ENCODE measurements at places on chromosomes 4 and X. TPM values are rescaled to one million over a fixed set of nuclear protein-coding genes. Genes with fewer than 3 reads are reported as not detected.

GRCh38 chr4:47686294-47686872, 151.5 kb downstream of the CORIN start:
- peak; percentile 77 for DNase-seq

Gene ZNF157
- 0.67 TPM for total RNA-seq

Gene SPATA4
- not detected for total RNA-seq

DNA sequence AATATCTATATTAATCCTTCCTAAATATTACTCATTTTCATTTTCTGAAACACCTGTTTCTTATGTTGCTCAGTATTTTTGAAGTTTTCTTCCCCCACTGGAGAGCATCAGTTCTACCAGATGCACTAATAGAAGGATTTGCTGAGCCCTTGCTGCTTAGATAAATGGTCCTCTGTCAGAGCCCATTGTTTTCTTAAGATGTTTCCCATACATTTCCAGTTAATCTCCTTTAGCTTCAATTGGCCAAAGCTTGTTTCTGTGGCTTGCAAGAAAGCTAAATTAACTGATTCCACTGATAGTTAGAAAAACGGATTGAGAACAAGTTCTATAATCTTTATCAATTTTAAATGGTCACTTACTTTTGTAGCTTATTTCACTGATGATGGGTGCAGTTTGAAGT, 1425.5 kb downstream of the PCDH18 start:
- DNase-seq = no peak

GRCh38 chrX:12999422-12999821, 24.5 kb downstream of the TMSB4X start:
- peak; percentile 59 for DNase-seq

Gene HSFX1
- total RNA-seq = 0.67 TPM

DNA sequence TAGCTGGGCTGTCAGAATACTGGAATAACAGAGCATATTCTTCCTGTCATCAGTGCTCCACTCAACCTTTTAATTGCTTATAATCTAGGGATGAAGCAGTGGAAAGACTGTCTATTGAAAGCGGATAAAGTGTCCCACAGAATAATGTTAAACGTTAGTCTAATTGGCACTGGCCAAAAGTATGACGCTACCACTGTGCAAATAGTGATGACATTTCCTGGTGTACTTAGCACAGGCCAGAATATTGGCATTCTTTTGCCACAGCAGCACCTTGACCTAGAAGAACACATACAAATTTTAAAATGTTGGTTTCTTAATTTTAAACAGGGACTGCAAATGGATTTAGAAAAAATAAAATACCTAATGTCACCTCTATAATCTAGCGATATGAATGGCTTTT, 635.2 kb upstream of the SPANXN1 start:
- no peak for DNase-seq

Gene SLC4A4
- total RNA-seq = 0.26 TPM

GRCh38 chr4:79413886-79414285, 5.9 kb upstream of the GK2 start:
- DNase-seq = no peak

Gene APELA
- total RNA-seq = not detected
